Tibial nerve (tissue), 4 donors: ENCODE measurements at places on chromosomes 12 and 14. TPM values are rescaled to one million over a fixed set of nuclear protein-coding genes. Genes with fewer than 3 reads are reported as not detected.
A peak's percentile ranks its signal among the peaks of the same experiment; 100 is the strongest.

The NYNRIN gene
- total RNA-seq: 19.8 TPM

The GZMH gene
- total RNA-seq: not detected

The APOF gene
- not detected for total RNA-seq

The C3AR1 gene
- total RNA-seq: 8.2 TPM

The SPX gene
- not detected for total RNA-seq

The CACNA2D4 gene
- 10.1 TPM for total RNA-seq

The GLIPR1L1 gene
- not detected for total RNA-seq

The PLCZ1 gene
- total RNA-seq: not detected

The ZDHHC22 gene
- total RNA-seq: not detected

DNA sequence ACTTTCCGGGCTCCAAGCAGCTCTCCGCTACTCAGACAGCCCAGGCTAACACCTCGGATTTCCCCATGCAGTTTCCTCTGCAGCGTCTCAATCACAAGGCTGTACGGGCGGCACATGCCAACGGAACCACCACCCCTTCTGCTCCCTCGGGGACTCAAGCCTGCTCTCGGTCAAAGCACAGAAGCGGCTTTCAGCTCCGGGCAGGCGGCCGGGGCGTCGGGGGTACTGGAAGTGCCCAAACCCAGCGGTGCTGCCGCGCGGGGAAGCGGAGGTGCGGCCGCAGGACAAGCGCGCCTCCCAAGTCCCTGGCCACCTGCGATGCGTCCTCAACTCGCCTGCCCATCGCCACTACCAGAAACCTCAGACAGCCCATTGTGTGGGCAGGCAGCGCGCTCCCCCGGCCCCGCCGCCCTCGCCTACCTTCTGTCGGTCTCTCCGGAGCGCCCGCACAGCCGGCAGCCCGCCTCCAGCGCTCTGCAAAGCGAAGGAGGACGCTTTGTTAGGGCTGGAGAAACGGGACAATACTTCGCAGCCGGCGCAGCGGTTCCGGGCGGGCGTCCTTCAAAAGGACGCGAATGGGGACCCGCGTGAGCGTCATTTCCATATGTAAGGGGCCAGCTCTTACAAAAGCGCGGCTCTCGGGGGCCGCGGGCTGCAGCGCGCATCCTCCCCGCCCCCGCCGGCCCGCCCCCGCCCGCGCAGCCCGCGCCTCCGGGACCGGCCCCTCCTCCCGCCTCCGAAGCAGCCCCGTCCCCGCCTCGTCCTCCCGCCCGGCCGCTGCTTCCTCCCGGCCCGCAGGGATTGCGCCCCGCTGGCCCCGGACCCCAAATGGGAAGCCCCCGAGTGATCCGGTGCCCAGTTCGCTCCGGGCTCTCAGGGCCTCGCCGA is 674 bp downstream of the NIN start:
- H3K4me1 ChIP-seq: peaks cover 3% of the 10 kb centered on the region
- DNase-seq: no peak
- no peaks in the 10 kb centered on the region for H3K27me3 ChIP-seq
- peak overlapping the region; percentile 99 for H3K4me3 ChIP-seq
- H3K36me3 ChIP-seq: no peaks in the 10 kb centered on the region
- peak overlapping the region; percentile 87 for H3K27ac ChIP-seq

GRCh38 chr12:89893972-89894706 is 185.5 kb upstream of the ATP2B1 start:
- H3K4me3 ChIP-seq: no peak overlapping the region
- no peaks in the 10 kb centered on the region for H3K27me3 ChIP-seq
- DNase-seq: no peak
- H3K27ac ChIP-seq: no peak overlapping the region
- H3K36me3 ChIP-seq: no peaks in the 10 kb centered on the region

- H3K27me3 ChIP-seq: no peaks in the 10 kb centered on the region
- H3K27ac ChIP-seq: no peak overlapping the region
- H3K4me1 ChIP-seq: no peaks in the 10 kb centered on the region
- H3K36me3 ChIP-seq: no peaks in the 10 kb centered on the region
- DNase-seq: no peak
Observed at GRCh38 chr12:41507286-41507685, 319.2 kb downstream of the PDZRN4 start.

DNA sequence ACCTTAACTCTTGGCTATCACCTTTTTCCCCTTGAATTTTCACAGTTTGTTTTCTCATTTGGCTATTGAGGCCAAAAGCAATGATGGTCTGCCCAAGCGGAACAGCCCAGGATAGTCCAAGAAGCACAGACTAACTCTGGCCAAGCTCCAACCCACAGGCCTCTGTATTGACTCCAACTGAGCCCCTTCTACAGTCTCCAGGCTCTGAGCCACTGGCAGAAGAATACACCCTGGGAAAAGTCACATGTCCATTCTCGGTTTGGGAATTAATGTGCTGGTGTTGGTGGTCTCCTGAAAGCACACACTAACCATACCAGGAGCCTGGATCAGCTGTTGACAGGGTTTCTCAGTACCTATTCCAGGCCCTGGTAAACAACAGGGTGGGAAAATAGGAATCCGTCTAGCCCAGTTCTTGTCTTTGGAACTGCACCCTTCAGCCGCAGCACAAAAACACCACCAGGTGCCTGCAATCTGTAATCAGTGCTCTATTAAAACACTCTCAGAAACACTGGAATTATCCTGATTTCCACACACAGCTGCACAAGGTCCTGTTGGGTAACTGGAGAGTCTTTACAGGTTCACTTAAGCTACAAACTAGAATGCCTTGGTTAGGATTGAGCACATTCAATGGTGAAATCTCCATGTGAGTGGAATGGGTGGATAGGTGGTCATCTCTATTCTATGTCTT is 63.6 kb downstream of the STXBP6 start:
- no peak for DNase-seq
- no peaks in the 10 kb centered on the region for H3K27me3 ChIP-seq
- H3K36me3 ChIP-seq: no peaks in the 10 kb centered on the region
- H3K27ac ChIP-seq: no peak overlapping the region

- H3K27ac ChIP-seq: peak overlapping the region; percentile 87
- H3K4me3 ChIP-seq: peak overlapping the region; percentile 60
- DNase-seq: peak; percentile 34
- peaks cover 21% of the 10 kb centered on the region for H3K4me1 ChIP-seq
- no peaks in the 10 kb centered on the region for H3K36me3 ChIP-seq
Observed at GRCh38 chr12:26195641-26196420, 458 bp downstream of the SSPN start.

DNA sequence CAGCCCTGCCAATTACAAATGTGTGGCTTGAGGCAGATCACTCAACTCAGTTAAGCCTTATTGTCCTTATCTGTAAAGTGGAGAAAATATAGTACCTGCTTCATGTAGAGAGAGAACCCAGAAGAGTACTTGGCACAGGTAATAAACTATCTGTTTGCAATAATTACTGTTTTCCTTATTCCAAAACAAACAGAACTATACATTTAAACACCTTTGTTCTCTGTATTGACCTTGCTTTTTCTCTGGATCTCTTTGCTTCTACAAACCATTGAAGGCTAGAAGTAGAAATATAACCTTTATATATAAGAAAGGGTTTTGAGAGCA is 70.8 kb upstream of the SRSF5 start:
- H3K27me3 ChIP-seq: no peaks in the 10 kb centered on the region
- peak overlapping the region; percentile 77 for H3K27ac ChIP-seq
- no peak overlapping the region for H3K4me3 ChIP-seq
- peaks cover 66% of the 10 kb centered on the region for H3K4me1 ChIP-seq
- no peaks in the 10 kb centered on the region for H3K36me3 ChIP-seq
- no peak for DNase-seq

GRCh38 chr14:100721568-100721967 is 5.1 kb upstream of the DLK1 start:
- peaks cover 39% of the 10 kb centered on the region for H3K27me3 ChIP-seq
- H3K4me1 ChIP-seq: no peaks in the 10 kb centered on the region
- H3K27ac ChIP-seq: no peak overlapping the region
- no peak for DNase-seq
- H3K4me3 ChIP-seq: no peak overlapping the region
- H3K36me3 ChIP-seq: no peaks in the 10 kb centered on the region

- H3K4me3 ChIP-seq: no peak overlapping the region
- H3K36me3 ChIP-seq: no peaks in the 10 kb centered on the region
- H3K27ac ChIP-seq: no peak overlapping the region
- H3K27me3 ChIP-seq: no peaks in the 10 kb centered on the region
- H3K4me1 ChIP-seq: no peaks in the 10 kb centered on the region
Observed at GRCh38 chr12:105641749-105642148, 311.3 kb downstream of the C12orf75 start.

- H3K4me3 ChIP-seq: no peak overlapping the region
- no peak for DNase-seq
- peak overlapping the region; percentile 70 for H3K27ac ChIP-seq
- H3K36me3 ChIP-seq: no peaks in the 10 kb centered on the region
- H3K27me3 ChIP-seq: no peaks in the 10 kb centered on the region
Observed at GRCh38 chr12:1216560-1216959, 225.5 kb downstream of the ERC1 start.

GRCh38 chr12:118061873-118062843 is 1.2 kb upstream of the WSB2 start:
- DNase-seq: no peak
- peak overlapping the region; percentile 92 for H3K27ac ChIP-seq
- H3K27me3 ChIP-seq: no peaks in the 10 kb centered on the region
- no peaks in the 10 kb centered on the region for H3K4me1 ChIP-seq
- peaks cover 3% of the 10 kb centered on the region for H3K36me3 ChIP-seq
- peak overlapping the region; percentile 84 for H3K4me3 ChIP-seq

DNA sequence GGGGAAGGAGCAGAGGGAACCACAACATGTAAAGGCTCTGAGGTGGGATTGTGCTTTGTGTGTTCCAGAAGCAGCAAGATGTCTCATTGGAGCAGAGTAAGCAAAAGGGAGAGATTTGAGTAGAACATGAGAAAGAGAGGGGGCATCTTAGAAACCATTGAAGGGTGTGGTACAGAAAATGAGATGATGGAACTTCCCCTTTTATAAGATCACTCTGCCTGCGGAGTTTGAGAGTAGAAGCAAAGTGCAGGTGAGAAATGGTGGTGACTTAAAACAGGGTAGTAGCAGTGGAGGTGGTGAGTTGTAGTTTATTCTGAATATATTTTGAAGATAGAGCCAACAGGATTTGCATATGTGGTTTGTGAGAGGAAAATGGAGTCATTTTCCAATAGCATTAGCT is 56.0 kb downstream of the FBXO34 start:
- H3K27ac ChIP-seq: no peak overlapping the region
- DNase-seq: no peak
- no peaks in the 10 kb centered on the region for H3K27me3 ChIP-seq
- H3K4me1 ChIP-seq: peaks cover 37% of the 10 kb centered on the region
- H3K36me3 ChIP-seq: no peaks in the 10 kb centered on the region

- no peak for DNase-seq
- no peaks in the 10 kb centered on the region for H3K4me1 ChIP-seq
- H3K4me3 ChIP-seq: no peak overlapping the region
- no peaks in the 10 kb centered on the region for H3K27me3 ChIP-seq
- no peaks in the 10 kb centered on the region for H3K36me3 ChIP-seq
Observed at GRCh38 chr14:67973436-67973835, 153.9 kb downstream of the RAD51B start.

- H3K27me3 ChIP-seq: no peaks in the 10 kb centered on the region
- H3K36me3 ChIP-seq: peaks cover 25% of the 10 kb centered on the region
Observed at GRCh38 chr14:104743461-104744380, 9.2 kb upstream of the SIVA1 start.

DNA sequence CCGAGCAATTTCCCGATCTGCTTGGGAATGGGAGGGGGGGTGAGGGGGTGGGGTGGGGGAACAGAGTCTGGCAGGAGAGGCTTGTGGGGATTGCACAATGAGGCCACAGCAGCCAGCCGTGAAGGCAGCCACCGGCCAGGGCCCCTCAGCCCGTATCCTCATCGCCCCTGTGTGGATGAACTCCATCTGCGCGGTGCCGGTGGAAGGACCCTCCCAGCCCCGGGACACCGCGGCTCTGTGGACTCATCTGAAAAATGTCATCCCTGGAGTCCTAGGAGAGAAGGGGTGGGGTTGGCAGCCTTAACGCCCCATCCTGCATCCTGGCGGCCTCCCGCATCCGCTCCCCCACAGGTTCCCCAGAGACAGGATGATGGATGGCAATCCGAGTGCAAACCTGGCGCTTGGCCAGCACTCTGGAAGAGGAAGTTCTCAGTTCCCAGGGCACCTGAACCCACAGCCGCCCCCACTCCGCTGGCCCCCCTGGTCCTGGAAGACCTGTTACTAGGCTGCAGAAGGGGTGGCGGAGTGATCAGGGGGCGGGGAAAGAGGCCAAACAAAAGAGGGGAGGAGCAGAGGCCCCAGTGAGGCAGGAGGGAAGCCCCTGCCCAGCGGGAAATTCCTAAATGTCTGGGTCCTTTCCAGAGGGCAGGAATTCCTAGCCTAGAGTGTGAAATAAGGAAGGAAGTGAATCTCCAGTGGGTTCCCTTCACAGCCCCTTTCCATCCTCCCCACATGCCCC is 1.2 kb upstream of the TNFAIP2 start:
- DNase-seq: peak; percentile 87
- H3K27ac ChIP-seq: peak overlapping the region; percentile 81
- H3K4me3 ChIP-seq: peak overlapping the region; percentile 39
- H3K27me3 ChIP-seq: no peaks in the 10 kb centered on the region
- H3K36me3 ChIP-seq: no peaks in the 10 kb centered on the region

DNA sequence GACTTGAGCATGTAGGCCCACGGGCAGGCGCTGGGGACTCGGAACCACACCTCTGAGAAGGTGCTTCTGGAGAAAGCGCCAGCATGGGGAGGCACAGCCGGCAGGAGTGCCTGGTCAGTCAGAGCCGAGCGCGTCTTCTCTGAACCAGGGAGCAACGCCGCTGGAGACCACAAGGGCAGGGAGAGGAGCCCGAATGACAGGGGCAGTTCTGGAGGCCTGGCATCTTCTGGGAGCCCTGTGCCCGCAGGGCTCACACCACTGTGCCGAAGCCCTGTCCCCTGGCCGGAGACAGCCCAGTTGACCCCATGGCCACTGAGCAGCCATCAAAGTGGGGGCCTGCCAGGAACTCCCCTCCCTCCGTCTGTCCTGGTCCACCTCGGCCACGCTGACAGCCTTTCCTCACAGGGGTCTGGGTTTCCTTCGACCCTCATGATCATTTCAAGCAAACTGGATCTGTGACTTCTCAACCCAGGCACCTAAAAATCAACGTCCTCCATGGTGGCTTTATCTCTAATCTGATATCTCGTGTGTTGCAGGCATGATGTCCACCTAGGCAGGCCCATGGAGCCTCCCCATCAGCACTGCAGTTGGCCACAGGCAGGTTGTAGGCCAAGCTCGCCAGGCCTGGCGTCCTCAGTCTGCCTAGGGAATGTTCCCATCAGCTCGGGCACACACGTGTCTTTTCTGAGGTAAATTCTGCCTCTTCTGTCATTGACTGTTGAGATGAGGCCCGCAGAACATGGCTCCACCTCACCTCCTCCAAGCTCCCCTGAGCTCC is 299.3 kb upstream of the RTL1 start:
- no peaks in the 10 kb centered on the region for H3K4me1 ChIP-seq
- no peaks in the 10 kb centered on the region for H3K27me3 ChIP-seq
- DNase-seq: no peak
- no peaks in the 10 kb centered on the region for H3K36me3 ChIP-seq

- no peaks in the 10 kb centered on the region for H3K4me1 ChIP-seq
- H3K27me3 ChIP-seq: no peaks in the 10 kb centered on the region
- H3K27ac ChIP-seq: no peak overlapping the region
Observed at GRCh38 chr14:34522496-34522895, 17.0 kb downstream of the EAPP start.

GRCh38 chr12:15527201-15528080 is 205.1 kb downstream of the PTPRO start:
- no peaks in the 10 kb centered on the region for H3K36me3 ChIP-seq
- no peak overlapping the region for H3K27ac ChIP-seq
- peaks cover 4% of the 10 kb centered on the region for H3K4me1 ChIP-seq
